ENCODE measurements at places on chromosomes 12 and 14.

DNA sequence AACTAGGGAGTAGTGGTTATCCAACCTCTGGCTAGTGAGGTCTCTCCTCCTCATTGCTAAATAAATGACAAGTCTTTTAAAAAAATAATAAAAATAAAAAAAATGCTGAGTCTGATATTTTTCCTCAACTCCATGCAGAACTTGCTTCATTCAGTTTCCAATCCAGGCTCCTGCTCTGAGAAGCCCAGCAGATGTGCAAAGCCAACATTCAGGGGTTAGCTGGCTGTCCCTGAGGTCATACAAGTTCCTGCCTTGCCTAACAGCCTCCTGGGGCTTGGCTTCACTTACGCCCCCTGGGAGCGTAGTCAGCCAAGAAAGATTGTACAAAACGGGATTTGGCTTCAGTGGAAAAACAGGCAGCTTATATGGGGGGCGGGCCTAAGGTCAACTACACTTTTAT, 23.3 kb downstream of the RTRAF start:
- no peak for DNase-seq

GRCh38 chr14:58121530-58122186, 30.4 kb downstream of the ARMH4 start:
- DNase-seq: no peak

GRCh38 chr14:74207943-74208342, 31.3 kb upstream of the VSX2 start:
- no peak for DNase-seq

- peak; percentile 97 for DNase-seq
Observed at GRCh38 chr14:49620182-49621113, at the start of the genes MGAT2 and RPL36AL. Gene MGAT2 (plus strand): TSS chr14:49620799. CDS start chr14:49621269, 470 bp downstream. Gene RPL36AL (minus strand): TSS chr14:49620626. CDS start chr14:49619104, 1,522 bp downstream.

DNA sequence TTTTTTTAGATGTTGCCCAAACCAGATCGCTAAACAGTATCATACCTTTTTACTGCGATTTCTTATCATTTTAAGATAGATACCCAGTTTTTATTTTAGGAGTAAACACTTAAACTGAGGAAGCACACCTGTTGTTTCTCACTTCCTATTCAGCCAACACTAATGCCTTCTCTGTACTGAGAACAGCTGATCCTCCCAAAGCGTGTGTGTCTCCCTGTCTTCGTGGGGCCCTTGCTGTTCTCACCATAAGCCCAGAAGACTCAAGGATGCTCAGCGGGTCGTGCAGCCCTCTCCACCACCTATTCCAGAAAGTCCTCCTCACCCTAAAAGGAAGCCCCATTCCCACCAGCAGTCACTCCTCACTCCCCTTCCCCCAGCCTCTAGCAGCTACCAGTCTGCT, 14.8 kb downstream of the PPP2R5C start:
- DNase-seq: no peak

GRCh38 chr12:67394550-67394949, 125.4 kb downstream of the CAND1 start:
- no peak for DNase-seq

DNA sequence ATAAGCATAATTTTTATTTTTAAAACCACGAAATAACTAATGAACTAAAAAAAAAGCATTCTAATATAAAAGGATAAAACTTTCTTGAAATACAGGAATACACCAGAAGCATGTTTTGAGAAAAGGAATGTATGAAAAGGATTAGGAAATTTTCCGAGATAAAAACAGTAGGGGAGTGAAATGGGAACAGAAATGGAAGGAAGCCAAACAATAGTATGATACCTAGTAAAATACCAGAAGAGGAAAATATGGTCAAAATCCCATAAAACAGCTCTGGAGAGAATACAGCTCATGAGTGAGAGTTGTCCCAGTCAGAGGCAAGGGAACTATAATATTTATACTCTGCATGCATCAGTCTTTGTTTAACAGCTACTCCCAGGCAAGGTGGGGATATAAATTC, 1016.2 kb downstream of the SLC6A15 start:
- DNase-seq: no peak

GRCh38 chr14:36676236-36676635, 14.6 kb downstream of the PAX9 start:
- DNase-seq: no peak

GRCh38 chr12:54306925-54307741, 6.3 kb upstream of the NFE2 start:
- DNase-seq: peak; percentile 66

DNA sequence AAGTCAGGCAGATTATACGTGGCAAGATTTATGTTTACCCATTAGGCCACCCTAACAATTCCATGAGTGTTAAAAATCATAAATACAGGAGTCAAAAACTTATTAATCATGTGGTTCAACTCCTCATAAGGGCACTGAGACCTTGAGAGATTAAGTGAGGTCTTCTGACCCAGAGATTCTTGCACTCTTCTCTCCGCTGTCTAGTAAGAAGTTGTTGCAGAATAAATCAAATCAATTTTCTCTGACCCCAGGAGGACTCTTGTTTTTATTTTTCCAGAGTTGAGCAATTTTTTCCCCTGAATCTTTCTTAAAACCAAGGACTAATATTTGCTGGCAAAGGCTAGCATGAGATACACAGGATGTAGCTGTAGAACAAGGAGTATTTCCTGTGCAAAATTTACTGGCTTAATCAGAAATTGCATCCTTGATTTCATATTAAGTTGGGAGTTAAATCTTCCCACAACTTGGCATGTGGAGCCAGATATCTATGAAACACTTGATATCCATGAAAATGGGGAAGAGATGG, 90.9 kb upstream of the PTHLH start:
- DNase-seq: no peak

GRCh38 chr12:11885261-11886038, 185.3 kb upstream of the BCL2L14 start:
- DNase-seq: no peak

DNA sequence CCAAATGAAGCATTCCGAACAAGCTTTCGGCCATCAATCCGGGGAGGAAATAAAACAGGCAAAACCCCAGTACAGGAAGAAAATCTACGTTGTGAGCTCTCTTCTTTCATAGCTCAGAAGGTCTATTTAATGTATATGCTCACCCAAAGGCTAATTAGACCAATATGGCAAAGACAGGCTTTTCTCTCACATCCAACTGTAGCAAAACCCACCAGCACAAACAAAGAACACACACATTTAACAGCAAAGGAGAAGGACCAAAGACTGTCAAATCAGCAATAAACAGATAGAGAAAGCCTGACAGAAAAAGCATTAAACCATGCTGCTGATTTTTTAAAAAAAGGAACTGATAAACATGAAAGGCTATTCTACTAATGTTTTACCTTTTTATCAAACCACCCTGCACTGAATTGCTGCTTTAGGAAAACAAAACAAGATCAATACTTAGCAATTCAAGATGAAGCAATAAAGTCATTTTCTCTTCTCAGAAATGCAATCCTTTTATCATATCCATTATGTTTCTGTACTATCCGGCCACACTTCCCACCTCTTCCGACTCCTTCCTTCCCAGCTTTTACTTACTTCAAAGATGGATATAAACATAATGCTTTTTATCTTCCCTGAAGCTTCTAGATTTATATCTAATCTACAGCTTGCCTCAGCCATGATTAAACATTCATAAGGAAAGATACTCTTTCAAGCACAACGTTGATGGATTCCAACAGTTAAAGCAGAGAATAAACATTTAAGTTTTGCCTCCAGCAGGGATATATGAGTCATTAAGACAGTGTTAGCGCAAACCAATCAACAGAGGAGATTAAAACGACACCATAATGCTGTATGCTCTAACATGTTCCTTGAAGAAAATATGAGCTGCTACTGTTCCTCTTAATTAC, 74.6 kb upstream of the BBS10 start:
- DNase-seq: no peak

DNA sequence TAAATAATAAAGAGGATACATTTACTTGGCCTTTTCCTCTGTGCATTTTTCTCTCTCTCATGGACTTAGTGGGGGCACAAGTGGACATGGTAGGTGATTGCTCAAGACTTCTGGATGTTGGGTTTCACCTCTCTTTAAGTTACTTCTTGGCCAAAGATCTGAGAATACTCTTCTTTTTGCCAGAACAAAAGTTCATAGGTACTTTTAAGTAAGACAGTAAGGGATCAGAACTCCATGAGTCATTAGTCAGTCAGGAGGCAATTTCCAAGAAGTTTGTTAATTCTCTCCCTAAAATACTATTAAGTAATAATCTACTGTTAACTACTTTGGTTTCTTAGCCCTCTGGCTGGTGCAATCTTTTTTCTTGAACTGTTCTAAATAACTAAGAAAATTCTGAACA, 84.2 kb downstream of the GRIP1 start:
- no peak for DNase-seq

GRCh38 chr12:132493482-132494178, 3.7 kb downstream of the FBRSL1 start:
- no peak for DNase-seq

DNA sequence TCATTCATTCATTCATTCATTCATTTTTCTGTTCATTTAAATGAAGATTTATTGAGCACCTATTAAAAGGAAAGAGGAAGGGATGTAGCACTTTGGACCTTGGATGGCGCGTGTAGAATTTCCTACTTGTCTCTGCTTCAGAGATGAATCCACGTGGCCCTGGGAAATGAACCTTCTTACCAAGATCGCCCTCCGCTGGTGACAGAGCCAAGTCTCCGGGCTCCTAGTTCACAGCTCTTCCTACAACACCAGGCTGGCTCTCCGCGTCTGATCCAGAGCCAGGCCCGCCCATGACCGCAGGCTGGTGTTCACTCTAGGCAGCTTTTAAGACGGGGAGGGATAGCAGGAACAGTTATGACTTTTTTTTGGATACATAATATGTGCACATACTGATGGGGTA, 70.9 kb upstream of the PIWIL1 start:
- no peak for DNase-seq

- DNase-seq: no peak
Observed at GRCh38 chr12:115135800-115136211, 451.8 kb upstream of the TBX3 start.

DNA sequence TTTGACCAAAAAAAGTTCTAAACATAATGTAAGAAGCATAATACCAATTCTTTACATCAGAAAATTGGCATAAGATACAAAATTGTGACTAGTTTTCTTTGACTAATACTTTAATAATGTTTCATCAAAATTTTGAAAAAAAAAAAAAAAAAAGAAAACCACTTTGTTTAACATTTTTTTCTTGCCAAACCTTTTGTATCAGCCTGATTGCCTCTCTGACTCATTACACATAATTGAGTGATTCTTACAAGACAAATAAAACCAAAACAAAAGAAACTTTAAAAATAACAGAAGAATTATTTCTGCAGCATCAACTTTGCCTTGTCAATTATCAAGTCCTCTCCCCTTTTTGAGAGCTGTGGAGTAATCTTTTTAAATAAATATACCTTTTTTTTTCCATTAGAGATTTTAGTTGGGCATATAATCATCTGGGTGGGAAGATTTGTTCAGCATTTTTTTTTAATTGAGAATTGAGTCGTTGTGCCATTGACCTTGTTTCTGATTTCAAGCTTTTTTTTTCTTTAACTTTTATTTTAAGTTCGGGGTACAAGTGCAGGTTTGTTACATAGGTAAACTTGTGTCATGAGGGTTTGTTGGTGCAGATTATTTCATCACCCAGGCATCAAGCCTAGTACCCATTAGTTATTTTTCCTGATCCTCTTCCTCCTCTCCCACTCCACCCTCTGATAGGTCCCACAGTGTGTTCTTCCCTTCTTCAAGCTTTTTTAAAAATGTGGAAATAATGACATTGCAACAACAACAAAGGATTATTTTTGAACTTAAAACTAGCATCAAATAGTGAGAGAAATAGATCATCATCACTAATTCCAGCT, 45.8 kb upstream of the HMGA2 start:
- DNase-seq: no peak

DNA sequence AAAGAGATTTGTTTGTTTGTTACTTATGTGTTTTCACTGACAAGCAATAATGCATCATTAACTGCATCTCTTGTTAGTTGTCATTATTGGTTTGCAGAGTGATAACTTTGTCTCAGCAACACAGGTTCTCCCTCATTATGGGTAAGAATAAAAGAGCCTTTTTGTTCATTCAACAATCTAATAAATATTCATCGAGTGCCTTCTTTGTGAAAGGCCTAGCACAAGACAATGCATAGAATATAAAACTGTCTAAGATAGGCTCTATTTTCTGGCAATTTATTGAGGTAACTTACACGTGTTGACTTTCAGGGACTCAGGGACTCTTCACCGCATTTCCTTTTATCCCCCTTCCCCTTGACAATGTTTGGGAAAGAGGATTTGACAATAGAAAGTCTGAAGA, 95.5 kb upstream of the KRR1 start:
- DNase-seq: no peak

GRCh38 chr14:92973261-92973797, 50.4 kb downstream of the CHGA start:
- DNase-seq: peak; percentile 74

- DNase-seq: peak; percentile 89
Observed at GRCh38 chr12:57001448-57001906, 4.9 kb downstream of the ZBTB39 start.

- peak; percentile 23 for DNase-seq
Observed at GRCh38 chr12:16939871-16940306, 333.9 kb upstream of the LMO3 start.

DNA sequence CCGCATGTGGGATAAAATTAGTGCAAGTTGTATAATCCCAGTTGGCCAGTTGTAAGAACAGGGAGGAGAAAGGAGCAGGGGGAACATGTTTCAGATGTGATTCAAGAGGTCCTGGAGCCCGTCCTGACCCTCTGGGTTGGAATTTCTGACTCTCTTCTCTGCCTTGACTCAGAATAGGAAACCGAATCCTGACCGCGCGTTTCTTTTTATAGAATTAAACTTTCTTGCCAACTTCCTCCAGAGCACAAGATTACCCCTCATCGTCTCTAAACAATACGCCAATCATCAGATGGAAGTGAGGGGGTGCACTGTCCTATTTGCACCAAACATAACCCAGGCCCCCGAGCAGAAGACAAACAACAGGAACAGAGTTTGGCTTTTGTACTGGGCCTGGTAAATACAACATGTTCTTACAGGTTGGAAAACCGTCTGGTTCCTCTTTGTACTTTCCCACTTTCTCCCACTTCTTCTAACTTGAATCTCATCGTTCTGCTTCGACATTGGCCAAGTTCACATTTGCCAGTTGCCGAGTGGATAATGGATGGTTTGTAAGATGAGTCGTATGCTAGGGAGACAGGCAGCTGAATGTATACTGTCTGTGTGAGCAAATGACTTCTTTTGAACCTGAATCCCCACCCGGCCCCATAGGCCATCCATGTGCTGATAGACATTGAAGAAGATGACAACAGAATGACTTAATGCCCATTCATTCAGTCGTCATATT, 42.6 kb upstream of the MED13L start:
- DNase-seq: peak; percentile 52

- DNase-seq: no peak
Observed at GRCh38 chr12:131114942-131115584, 161.4 kb downstream of the ADGRD1 start.

Measured in stimulated activated CD8-positive, alpha-beta memory T cell treated with anti-CD3 and anti-CD28 coated beads, Interleukin-4, amount 100 ng/mL, for 48 hours (primary cell).